ENCODE measurements at places on chromosomes 11 and 22.

DNA sequence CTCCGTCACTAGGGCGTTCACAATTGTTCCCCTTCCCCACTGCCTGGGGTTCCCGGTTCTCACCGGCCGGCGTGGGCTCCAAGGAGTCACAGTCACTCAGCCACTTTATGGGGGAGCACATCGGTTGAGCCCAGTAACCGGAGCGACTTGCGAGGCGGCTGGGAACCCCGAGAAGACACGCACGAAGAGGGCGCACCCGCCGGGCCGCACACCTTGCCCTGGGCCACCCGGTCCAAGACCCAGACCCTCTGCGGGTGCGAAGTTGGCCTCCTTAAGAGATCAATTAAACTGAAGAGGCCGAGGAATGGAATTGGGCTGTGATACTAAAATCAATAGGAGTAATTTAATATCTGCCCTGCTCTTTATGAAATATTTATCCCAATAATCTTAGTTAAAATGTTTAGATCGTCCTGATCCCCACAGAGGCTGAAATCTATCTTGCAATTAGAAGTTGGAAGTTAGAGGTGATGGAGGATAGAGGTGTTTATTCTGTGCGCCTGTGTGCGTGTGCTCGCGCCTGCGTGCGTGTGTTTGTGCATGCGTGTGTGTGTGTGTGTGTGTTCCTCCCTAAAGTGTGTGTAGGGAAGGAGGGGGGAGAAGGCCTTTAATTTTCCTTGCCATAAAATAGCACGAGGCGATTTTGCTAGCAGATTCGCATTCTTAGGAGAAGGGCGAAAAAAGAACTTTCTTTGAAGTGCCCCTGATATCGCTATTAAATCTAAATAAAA, 954 bp upstream of the MN1 start:
- no peak for DNase-seq

- no peak for DNase-seq
These were observed 35.2 kb downstream of the NARS2 start for GRCh38 chr11:78539506-78539905.

- DNase-seq, result no peak
These were observed 10.2 kb upstream of the SC5D start for GRCh38 chr11:121282386-121282785.

DNA sequence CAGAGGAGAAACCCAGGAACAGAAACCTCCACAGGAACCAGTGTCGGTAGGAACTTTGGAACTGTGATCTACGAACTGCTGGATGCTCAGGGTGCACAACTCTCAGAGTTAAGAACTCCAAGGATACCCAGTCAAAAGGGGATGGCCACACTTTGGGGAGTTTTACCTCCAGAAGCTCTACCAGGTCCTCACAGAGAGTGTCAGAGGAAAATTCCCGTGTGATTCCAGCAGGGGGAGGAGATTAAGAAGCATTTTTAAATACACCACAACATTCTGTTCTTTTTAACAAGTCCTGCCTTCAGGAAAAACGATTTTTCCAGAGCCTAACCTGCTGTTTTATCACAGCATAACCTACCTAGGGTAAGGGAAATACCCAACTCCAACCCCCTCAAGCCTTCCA, 104.0 kb downstream of the SOX6 start:
- no peak for DNase-seq

GRCh38 chr11:21861314-21861713, 331.6 kb upstream of the ANO5 start:
- DNase-seq, result no peak

DNA sequence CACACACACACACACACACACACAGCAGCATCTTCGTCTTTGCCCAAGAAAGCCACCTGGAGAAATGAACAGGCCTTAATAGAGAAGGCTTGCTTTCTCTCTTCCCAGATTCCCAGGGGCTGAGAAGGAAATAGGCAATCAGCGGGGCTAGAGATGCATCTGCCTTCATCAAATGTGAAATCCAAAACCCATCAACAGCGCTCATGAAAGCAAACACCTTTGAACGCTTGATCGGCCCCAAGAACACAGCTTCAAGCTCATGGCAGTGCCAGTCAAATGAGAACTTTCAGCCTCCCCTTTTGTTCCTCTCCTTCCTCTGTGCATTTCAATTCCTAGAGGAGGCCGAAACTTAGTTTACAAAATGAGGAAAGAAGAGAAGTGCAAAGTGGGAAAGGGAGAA, 122.7 kb downstream of the EFCAB6 start:
- DNase-seq, result no peak

DNA sequence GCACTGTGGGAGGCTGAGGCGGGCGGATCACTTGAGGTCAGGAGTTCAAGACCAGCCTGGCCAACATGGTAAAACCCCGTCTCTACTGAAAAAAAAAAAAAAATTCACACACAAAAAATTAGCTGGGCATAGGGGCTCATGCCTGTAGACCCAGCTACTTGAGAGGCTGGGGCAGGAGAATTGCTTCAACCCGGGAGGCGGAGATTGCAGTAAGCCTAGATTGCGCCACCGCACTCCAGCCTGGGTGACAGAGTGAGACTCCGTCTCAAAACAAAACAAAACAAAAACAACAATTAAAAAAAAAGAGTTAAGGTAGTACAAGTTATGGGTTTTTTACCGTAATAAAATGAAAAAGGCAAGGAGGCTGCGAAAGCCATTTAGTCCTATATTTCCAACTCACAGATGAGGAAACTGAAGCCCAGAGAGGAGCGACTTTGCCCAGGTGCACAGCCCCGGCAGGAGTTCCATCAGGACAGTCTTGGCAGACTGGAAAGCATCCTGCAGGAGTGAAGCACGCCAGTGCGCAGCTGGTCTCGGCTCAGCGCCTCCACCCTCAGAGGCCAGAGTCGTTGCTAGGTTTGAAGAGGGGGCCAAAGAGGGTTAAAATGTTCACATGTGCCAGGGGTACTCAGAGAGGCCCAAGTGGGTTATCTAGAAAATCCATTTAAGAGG, 3.8 kb upstream of the FADS3 start:
- peak; percentile 56 for DNase-seq

GRCh38 chr11:66126808-66127555, 56.9 kb downstream of the PACS1 start:
- DNase-seq, result peak; percentile 75

- no peak for DNase-seq
These were observed 359.2 kb downstream of the BUD13 start for GRCh38 chr11:116413301-116414242.

- DNase-seq, result no peak
These were observed 36.8 kb upstream of the CSTF3 start for GRCh38 chr11:33197915-33198727.

DNA sequence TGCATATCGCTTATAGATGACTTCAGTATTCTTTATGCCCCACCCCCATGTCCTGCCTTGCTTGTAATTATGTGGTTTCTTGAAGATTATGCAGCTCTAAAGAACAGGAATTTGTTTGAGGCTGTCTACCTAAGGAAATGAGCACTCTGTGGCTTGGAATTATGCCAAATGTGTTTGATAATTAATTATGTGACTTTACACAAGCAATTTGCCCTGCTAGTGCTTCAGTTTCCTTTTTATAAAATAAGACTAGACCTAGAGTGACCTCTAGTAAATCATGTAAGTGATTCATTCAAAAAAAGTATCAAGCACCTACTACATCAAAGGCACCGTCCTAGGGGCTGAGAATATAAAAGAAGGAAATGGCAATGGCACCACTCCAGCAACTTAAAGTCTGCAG, 491.5 kb upstream of the KIRREL3 start:
- DNase-seq, result peak; percentile 86

DNA sequence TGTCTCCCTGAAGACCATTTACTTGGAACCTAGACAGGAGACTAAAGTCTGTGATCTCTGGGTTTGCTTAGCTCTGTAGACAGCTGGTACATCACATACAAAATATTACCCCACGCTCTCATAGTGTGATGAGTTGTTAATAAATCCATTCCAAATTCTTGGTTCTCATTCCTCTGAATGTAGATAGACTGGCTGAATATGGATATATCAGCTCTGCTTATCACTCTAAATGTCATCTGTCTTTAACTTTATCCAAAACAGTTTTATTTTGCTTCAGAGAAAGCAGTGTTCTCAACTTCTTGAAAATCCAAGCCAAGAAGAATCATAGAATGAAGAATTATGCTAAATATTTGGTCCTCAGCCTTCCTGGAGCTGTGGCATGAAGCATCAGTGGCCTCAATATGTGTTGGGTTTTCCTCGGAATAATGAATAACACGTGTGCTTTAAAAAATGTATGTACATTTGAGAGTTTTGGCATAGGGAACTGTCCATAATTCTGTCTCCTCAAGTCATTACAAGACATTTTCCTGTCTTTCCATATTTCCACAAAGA, 10.5 kb upstream of the LDLRAD3 start:
- no peak for DNase-seq

DNA sequence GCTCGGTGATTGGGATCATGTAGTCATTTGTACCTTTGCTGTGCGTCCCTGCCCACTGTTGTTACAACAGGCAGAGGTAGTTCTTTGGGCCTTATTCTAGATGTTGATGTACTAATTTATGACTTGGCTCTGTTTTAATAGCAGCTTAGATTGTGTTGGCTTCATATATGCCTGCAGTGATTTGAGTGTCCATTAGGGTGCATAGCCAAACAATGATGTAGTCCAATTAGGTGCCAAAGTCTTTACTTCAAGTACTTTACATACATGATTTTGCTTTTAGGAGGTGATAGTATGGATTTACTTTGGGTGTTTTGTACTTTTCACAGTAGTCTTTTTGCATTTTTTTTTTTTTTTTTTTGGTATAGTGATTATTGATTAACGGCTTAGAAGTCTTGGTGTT, 46.4 kb downstream of the PPP6R3 start:
- DNase-seq, result no peak

DNA sequence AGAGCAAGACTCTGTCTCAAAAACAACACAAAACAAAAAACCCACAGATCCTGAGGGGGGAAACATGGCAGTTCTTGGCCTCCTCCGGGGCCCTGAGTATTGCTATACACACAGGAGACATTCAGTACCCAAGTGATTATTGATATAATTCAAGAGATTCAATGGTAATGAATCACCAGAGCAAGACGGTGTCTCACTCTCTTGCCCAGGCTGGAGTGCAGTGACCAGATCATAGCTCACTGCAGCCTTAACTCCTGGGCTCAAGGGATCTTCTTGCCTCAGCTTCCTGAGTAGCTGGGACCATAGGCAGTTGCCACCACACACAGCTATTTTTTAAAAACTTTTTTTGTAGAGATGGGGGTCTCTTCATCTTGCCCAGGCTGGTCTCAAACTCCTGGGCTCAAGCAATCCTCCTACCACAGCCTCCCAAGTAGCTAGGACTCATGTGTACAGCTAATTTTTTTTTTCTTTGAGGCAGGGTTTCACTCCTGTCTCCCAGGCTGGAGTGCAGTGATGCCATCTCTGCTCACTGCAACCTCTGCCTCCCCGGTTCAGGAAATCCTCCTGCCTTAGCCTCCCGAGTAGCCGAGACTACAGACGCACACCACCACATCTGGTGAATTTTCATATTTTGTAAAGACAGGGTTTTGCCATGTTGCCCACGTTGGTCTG, 21.8 kb upstream of the PIK3C2A start:
- DNase-seq, result no peak

DNA sequence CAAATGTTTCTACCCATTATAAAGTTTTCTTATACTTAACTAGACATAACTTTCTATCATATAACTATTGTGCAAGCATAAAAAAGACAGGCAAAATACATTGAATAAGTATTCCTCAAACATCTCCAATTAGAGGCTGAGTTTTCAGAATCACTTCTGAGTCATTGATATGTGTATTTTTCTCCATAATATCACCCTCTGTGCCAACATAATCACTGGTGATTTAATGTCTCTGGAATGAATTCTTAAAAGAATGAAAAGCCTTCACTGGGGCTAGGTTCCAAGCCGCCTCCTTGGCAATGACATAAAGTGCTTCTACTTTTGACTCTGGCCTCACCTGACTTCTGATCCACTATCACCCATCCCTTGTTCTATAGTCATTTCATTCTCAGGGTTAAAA, 197.0 kb upstream of the E2F8 start:
- no peak for DNase-seq

GRCh38 chr11:47946682-47947559, 33.4 kb upstream of the PTPRJ start:
- peak; percentile 99 for DNase-seq

DNA sequence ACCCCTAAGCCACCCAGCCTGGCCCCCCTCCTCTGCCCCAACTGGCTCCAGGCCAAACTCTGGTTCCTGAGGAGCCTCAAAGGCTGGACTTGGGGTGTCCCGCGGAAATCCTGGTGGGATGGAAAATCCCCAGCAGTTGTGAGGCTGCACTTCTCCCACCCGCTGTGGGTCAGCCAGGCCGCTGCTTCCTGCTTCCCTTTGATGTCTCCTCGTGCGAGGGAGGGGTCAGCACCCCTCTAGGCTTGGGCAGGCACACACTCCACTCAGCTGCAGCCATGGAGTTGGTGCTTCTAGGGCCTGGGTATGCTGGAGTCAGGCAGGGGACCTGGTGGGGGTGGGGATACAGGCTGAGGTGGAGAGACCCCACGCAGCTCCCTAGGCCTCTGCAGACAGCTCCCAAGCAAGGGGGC, 12.0 kb downstream of the KCNQ1OT1 start:
- DNase-seq, result no peak

- no peak for DNase-seq
These were observed 587 bp downstream of the DENND5A start for GRCh38 chr11:9264316-9265210.

DNA sequence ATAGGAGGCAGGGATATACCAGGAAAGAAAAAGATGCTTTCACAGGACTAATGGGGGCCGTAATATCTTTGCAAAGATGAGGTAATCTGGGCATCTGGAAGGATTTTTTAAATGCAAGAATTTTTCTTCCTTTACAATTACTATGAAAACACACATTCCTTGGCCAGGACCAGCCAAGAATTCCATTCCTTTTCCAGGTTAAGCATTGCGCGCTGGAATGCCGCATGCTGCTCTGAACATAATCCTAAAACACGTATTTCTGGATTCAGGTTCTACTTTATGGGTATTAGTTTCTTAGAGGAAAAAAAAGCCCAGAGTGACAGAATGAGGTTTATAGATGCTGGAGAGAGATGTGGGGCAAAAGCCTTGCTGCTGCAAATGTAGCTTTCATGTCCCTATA, 99.4 kb upstream of the SORL1-AS1 start:
- no peak for DNase-seq

DNA sequence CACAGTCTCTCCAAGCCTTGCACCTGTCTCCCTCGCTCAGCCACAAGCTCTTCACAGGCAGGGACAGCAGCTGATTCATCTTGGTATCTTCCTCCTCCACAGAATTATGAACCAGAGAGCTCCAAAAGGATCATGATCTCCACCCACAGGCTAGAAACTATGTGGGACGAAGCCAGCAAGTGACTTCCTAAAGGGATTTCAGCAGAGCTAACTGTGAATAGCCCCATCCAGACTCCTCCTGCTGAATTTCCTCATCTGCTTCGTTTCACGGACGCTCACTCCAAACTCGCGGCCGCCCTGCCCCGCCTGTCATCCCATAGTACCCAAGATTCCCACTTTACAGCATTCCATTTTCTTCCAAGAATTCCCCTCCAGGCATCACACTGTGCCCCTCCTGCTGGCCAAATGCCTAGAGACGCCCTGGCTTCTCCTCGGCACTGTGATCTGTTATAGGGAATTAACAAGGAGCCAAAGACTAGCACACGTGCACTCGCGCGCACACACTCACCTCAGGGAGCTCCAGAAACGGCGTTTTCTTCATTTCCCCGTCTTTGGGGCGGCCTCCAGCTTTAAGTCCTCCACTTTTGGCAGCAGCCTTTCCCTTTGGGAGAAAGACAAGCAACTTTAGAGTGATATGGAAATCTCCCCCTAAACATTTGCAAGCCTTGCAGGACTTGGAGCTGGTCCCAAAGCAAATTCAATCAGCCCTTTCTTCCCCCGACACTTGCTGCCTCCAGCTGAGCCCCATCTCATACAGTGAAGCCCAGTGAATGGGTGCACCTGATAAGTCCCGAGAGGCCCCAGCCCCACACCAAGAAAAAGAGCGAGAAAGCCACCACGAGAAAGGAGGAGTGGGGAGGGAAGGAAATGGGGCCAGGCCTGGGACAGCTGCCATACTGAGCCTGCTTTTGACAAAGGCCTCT, 35.5 kb downstream of the SPATA19 start:
- DNase-seq, result no peak
